ENCODE measurements at places on chromosomes 1 and 21.

GRCh38 chr21:25837533-25838265 is 102.9 kb downstream of the GABPA start:
- DNase-seq: no peak

DNA sequence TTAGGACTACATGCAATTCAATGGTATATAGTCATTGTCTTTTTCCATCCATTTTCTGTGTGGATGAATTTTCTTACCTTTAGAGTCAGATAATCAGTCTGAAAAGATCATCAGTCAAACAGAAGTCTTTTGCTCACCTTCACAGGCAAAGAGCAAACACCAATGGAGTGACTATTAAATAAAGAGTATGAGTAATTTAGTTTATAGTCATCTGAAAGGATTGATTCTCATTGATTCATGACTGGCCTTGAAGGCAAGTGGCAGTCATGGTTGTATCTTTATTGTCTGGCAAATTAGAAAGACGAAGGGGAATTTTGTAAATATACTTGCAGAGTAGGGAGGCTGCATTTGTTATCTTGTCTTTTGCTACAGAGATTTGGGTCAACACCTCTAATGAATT is 89.9 kb downstream of the EPB41 start:
- DNase-seq: no peak

DNA sequence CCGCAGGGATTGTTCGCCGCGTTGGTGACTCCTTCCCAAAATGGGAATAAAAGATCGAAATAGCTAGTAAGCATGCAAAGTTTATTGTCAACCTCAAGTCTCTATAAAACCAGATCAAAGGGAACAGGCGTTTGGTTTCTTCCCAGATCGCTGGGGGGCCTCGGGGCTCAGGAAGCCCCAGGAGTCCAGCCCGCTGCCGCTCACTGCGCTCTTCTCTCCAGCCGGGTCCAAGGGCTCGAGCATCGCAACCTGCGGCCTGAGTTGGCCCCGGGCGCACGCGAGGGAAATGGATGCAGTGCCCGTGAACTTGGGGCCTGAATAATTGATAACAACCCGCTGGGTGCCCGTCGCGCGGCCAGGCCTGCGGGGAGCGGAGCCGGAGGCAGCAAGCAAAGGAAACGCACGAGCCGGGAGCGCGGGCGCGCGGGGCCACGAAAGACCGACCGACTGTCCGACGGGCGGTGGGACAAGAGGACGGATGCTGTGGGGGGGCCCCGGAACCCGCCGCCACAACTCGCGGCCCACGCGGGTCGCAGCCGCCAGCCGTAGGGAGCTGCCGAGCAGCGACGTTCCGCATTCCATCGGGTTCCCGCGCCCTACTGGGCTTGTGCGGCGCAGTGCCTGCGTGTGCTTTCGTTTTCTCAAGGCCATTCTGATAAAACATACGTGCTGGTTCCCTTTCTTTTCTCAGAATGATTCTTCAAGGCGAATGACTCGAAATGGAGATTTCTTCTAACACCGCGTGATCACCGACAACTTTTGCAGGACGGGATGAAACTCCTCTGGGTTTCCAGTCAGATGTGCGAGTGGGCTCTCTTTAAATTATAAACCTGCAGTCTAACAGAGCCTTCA is 14.0 kb upstream of the ALX3 start:
- no peak for DNase-seq

GRCh38 chr1:111968511-111968910 is 21.0 kb downstream of the KCND3 start:
- no peak for DNase-seq

GRCh38 chr1:205920159-205920558 is 23.1 kb downstream of the SLC26A9 start:
- DNase-seq: no peak

GRCh38 chr21:46080171-46081021 is 17.5 kb upstream of the COL6A2 start:
- DNase-seq: no peak

DNA sequence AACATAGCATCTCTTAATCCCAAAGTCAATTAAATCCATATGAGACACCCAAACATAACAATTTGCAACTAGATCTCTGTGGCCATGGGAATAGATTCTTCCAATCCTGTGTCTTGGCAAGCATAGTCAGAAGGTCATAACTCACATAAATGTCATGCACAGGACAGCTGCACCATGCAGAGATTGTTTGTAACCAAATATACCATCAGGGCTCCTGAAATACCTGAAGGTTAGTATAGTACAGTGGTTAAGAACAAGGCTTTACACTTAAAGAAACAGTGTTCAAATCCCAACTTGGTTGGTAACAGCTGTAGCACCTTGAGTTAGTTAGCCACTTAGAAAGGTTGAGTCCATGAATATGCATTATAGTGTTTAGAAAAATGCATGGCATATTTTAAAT is 82.6 kb upstream of the CCDC190 start:
- DNase-seq: no peak

- no peak for DNase-seq
Measured at GRCh38 chr1:195908121-195908520, 700.1 kb downstream of the KCNT2 start.

DNA sequence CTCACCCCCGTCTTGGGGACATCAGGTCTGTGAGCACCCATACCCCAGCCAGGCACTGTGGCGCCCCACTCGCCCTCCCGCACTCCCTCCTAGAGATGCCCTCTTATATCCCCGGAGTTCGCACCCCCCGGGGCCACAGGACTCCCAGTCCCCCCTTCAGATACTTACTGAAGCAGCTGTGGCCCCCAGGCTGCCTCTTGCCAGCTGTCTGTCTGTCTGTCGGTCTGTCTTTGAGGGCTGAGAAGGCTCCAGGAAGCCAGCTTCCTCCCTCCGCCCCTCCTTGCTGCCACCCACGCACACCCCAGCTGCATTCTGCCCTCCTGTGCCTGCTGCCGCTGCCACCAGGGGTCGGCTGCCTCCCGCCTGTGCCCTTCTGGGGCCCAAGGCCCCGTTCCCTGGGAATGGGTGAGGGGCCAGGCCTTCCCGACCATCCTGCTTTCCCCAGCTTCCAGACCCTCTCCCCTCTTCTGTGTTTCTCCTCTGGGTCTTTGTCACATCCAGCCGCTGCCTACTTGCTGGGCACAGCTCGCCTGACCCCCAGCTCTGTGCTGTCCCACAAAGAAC is at the start of gene PTPN7:
Gene PTPN7 (minus strand): TSS at position 226 of the 564 bp plus-strand sequence. CDS start 1,200 bp downstream, outside the sequence.
- peak; percentile 59 for DNase-seq

DNA sequence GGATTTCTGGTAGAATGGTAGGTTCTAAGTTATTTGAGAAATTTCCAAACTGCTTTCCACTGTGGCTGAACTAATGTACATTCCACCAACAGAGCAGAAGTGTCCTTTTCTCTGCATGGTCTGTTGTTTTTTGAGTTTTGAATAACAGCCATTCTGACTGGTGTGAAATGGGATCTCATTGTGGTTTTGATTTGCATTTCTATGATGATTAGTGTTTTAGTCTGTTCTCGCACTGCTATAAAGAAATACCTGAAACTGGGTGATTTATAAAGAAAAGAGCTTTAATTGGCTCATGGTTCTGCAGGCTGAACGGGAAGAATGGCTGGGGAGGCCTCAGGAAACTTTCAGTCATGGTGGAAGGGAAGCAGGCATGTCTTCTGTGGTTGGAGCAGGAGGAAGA is 80.3 kb downstream of the SDCCAG8 start:
- no peak for DNase-seq

DNA sequence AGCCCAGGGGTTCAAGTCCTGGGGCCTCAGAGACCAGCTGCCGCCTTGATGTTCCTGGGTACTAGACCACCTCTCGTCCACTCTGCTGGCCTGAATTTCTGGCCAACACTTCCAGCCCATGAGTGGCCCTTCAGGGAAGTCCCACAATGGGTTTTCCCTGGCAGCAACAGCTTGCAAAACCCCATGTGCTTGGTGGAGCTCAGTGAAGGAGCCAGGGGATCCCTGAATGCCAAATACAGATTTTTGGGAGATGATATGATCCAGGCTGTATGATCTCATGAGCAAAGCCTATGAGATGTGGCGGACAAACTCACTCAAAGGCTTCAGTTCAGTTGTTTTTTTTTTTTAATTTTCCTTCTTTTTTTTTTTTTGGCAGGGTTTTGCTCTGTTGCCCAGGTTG is 9.6 kb upstream of the RASSF5 start:
- no peak for DNase-seq

DNA sequence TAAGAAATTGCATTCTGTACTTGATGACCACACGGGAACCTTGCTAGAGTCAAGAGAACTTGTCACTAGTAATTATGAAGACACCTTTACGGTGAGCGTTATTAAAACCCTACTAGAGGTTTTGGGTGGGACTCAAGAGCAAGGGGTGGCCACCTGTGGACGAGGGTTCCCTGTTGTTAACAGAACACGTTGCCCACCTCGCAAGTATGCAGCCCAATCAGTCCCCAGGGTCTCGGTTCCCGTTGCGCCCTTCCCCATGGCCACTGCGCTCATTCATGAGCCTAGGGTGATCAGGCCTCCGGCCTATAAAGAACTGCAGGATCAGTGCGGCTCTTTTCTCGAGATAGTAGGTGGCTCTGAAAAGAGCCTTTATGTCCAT is 30.2 kb upstream of the RNF187 start:
- no peak for DNase-seq

GRCh38 chr1:241521718-241522117 is 2.2 kb upstream of the FH start:
- DNase-seq: no peak

GRCh38 chr1:6127587-6128163 is 52.4 kb downstream of the CHD5 start:
- DNase-seq: peak; percentile 54

GRCh38 chr1:63653976-63654375 is 60.8 kb downstream of the PGM1 start:
- DNase-seq: no peak
